ENCODE measurements at places on chromosomes 7 and 10.

DNA sequence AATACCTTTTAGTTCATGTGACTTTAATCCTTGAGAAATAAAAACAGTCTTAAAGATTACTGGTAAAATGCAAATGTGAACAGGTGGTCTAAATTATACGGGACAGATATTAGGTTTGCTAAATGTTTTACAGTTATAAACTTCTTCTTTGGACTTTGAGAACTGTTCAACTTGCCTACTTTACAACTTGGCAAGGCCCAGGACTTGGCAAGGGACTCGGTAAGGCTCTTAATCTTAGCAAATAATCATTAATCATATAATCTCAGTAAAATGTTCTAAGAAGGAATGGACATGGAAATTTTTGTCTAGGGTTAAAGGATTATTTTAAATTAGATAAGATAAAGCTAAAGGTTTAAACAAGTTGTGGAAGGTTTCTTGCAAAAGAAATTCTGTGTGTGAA lies 4.8 kb upstream of the UBE2D4 start:
- no peak for DNase-seq

DNA sequence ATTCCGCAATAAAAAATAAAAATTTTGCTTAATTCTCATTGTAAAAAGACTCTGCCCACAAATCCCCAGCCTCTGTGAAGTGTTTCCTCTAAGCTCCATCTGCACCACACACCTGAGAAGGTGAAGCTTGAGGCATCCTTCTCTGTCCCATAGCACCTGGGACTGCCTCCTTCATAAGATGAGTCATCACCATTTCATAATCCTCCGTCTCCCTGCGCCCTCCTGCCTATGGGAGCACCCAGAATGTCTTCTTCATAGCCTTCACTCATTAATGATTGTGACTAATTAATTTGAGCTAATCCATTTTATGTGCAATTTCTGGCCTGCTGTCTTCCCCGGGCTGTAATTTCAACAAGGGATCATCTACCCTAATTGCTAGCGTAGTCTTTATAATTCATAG lies 90.3 kb downstream of the WDR11 start:
- DNase-seq = no peak

GRCh38 chr10:30917789-30918188 lies 113.9 kb downstream of the ZNF438 start:
- no peak for DNase-seq

GRCh38 chr10:31146491-31147209 lies 115.0 kb upstream of the ZNF438 start:
- no peak for DNase-seq

- no peak for DNase-seq
These were observed 76.0 kb downstream of the PCGF5 start for GRCh38 chr10:91296471-91296870.

DNA sequence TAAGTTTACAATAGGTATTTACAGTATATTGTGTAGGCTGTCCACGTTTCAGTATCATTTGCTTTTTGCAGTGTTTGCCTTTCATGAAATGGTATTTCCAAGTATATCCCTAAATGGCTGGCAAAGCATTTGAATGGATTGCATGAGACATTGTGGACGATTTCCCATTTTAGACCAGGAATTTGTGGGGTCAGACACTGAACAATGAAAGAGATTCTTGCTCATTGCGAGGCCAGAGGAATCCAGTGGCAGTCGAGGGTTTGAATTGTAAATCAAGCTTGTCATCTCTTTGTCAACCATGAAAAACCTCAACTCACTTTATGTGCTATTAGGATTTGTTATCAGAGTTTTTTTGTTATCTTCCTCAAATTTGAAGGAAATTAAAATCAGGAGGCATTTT lies 70.8 kb downstream of the CREB5 start:
- DNase-seq = no peak

GRCh38 chr7:151754142-151754590 lies 122.7 kb downstream of the PRKAG2 start:
- DNase-seq = no peak

DNA sequence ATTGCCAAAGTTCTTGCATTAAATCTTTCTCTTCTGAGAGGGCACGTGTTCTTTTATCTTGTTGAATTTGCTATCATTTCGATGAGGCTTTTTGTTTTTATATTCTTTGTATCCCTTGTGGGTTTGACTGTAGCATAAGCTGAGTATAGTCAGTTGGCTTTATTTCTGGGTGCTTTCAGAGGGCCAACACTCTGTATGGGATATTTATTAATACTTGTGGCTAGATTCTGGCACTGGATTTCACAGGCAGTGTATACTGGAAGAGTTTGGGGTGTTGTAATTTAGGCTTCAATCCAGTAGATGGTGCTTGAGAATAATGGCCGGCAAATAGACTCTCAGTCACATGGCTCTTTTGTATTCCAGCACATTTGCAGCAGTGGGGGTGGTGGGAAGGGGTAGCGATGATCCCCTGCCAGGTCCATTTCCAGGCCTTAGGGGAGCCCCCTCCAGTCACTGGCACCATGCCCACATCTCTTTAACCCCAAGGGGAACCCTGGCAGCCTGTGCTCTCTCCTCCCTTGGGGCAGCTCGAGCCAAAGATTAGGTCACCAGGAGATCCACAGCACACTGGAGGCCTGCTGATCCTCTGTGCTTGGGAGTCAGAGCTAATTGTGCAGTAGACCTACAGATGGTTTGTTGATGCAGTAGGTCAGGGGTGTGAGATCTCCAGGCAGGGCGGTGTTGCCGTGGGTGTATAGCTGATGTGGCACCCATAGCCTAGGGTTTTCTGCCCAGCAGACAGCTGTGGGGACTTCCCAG lies 81.8 kb downstream of the PTPN20 start:
- no peak for DNase-seq

DNA sequence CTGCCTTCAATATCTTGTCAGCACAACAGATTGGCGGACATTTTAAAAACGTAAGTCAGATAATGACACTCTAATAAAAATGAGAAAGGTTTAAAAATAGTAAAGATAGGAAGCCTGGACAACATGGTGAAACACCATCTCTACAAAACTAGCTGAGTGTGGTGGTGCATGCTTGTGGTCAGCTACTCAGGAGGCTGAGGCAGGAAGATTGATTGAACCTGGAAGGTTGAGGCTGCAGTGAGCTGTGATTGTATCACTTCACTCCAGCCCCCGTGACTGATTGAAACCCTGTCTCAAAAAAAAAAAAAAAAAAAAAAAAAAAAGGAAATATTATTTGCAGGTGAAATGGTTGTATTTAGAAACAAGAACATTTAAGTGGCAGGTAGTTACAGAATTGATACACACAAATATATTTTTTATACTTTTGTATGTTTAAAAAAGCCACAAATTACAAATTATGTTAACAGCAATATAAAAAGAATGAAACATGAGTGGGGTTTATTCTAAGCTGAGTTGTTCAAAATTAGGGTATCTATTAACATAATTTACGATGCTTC lies 141.9 kb downstream of the ADK start:
- no peak for DNase-seq

DNA sequence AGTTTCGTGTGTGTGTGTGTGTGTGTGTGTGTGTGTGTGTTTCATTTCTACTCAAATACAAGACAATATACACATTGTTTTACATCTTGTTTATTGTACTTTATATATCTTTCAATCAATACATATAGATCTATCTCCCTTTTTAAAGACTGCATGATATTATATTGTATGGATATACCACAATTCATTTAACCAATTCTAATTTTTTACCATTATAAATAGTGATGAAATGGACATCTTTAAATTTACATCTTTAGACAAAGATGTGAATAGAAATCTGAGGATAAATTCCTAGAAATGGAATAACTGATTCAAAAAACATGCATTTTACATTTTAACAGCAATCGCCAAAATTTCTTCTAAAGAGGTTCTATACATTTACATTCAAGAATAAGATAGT lies 23.2 kb upstream of the HIBADH start:
- no peak for DNase-seq

- DNase-seq = no peak
These were observed 219.7 kb downstream of the MTERF1 start for GRCh38 chr7:91660734-91661356.

GRCh38 chr10:129845111-129845753 lies 118.8 kb downstream of the EBF3 start:
- DNase-seq = no peak

DNA sequence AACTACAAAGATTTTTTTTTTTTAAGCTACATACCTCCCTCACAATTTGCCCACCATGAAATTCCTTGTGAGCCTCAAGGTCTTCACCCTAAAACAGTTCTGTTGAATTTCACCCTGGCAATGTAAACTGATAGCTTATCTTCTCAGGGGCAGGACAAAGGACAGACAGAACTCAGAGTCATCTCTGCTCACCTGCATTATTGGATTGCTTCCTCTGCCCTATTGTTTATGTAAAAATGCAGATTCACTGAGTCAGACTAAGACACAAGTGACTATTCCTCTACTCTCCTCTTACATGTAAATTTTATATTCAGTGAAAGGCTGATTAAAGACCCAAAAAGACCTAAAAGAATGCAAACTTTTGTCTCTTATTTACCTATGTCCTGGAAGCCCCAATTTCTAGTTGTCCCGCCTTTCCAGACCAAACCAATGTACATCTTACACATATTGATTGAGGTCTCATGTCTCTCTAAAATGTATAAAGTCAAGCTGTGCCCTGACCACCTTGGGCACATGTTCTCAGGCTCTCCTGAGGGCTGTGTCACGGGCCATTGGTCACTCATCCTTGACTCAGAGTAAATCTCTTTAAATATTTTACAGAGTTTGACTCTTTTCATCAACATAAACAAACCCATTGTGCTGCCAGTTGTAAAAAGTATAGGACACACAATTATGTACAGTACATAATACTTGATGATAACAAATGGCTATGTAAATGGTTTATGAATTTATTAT lies 440.2 kb downstream of the HTR7 start:
- no peak for DNase-seq

GRCh38 chr7:5421714-5422395 lies 1.8 kb downstream of the TNRC18 start:
- DNase-seq = no peak

GRCh38 chr7:151663382-151664100 lies 143.8 kb upstream of the RHEB start:
- no peak for DNase-seq

- DNase-seq = no peak
These were observed 4.0 kb downstream of the VSTM4 start for GRCh38 chr10:49111320-49111698.

DNA sequence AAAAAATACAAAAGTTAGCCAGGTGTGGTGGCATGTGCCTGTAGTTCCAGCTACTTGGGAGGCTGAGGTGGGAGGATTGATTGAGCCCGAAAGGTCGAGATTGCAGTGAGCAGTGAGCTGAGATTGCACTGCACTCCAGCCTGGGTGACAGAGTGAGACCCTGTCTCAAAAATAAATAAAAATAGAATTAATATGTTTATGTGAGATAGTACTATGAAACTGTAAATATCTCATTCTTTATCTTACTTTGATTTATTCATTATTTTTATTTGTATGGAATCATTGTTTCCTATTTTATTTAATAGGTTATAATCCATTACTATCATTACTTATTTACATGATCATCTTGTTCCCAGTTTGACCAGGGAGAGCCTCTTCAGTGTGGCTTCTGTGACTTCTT lies 41.0 kb upstream of the STRIP2 start:
- DNase-seq = no peak

DNA sequence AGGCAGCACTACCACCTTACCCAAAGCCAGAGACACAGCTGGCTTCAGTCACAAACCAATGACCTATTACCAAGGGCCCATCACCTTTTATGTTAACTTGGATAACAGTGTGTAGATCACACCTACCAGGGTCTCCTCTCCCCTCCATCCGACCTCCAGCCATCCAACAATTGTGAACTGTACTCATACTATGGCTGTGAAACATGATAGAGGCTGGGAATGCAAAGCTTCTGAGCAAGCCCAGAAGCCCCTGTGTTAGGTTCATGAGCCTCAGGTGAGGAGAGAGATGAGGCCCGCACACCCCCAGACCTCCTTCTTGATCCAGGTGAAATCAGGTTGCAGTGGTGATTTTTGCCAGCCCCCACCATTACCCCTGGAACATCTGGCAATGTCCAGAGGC lies 47.7 kb downstream of the PNLIPRP2 start:
- DNase-seq = no peak

DNA sequence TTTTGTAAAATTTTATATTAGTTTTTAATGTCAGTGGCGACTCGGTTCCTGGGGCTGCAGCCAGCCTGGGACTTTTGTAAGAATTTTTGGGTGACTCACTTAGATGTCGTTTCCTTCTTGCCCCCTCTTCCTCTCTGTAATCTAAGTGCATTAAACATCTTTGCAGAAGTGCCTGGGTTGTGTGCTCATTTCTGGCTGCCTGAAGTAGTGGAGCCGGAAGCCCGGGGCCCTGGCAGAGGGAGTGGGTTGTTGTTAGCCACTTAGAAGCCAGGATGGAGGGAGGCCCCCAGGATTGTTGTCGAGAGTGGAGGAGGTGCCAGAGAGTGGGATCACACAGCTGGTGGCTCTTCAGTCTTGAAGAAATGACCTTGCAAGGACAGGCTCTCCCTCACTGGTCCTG lies 11.0 kb upstream of the TRIM8 start:
- no peak for DNase-seq

DNA sequence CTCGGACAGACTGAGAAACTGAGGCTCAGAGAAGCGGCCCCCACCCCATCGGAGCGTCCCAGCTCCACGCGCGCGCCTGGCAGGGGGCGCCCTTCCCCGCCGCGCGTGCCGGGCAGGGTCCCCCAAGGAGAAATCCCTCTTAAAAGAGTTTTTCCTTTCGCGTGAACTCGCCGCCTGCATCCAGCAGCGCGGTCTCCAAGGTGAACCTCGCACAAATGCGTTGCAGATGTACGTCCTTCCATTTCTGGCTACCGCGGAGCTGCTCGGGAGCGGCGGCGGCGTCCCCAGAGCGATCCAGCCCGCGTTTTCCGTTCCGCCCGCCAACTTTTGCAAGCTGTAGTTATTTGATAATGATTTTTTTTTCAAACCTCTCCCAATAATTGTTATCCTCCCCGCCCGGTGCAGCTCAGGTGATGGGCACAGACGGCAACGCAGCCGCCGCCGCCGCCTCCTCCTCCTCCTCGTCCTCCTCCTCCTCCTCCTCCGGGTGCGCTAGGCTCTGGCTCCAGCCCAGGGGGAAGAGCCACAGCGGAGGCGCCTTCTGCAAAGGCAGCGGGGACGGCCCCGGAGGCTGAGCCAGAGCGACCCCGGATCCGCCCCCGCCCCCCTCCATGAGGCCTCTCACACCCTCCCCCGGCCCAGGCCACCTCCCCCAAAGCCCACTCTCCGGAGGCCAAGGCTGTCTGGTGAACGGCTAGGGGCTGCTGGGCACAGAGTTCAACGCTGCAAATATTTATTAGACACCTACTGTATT lies 74.0 kb upstream of the CUX1 start:
- peak; percentile 54 for DNase-seq

DNA sequence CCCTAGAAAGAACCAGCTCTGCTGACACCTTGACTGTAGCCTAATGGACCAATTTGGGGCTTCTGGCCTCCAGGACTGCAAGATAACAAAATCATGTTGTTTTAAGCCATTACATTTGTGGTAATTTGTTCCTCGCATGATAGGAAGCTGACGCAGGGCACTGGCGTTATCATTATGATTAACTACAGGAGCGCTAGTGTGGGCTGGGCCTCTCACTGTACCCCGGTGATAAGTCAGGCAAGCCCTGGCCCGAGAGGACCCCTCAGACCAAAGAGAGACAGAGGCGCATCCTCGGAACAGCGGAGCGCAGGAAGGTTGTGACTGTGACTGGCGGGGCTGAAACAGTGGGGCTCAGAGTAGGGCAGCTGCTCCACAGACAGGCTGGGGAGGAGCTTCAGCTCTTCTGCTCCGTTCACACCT lies 150.3 kb upstream of the CHST15 start:
- DNase-seq = no peak
